ENCODE measurements at places on chromosomes 7 and 10.

- H3K36me3 ChIP-seq: no peaks in the 10 kb centered on the region
- H3K4me1 ChIP-seq: peaks cover 59% of the 10 kb centered on the region
- no peak overlapping the region for H3K27ac ChIP-seq
- no peak for DNase-seq
Observed at GRCh38 chr10:28327491-28327880, 24.6 kb upstream of the MPP7 start.

- H3K4me3 ChIP-seq: peak overlapping the region; percentile 41
- peak overlapping the region; percentile 82 for H3K27ac ChIP-seq
- peaks cover 84% of the 10 kb centered on the region for H3K4me1 ChIP-seq
- H3K36me3 ChIP-seq: peaks cover 68% of the 10 kb centered on the region
- no peak for DNase-seq
Observed at GRCh38 chr7:111103678-111104274, 12.8 kb downstream of the LRRN3 start.

DNA sequence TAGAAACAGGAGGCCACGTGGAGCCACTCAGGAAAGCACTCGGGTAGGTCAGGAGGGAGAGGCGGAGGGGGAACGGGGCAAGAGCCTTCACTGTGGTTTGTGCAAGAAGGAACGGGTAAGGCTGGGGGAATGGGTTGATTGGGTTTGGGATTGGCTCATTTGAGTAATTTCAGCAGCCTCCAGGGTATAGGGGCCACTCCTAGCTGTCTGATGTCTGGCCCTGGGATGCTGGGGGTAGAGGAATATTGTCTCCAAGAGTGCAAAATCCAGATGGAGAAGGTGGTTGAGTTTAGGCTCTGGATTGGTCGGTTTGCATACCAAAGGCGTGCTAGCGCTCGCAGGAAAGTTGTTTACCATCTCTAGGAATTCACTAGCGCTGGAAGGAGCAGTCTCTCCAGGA lies 47.2 kb downstream of the MYL10 start:
- H3K27me3 ChIP-seq: peaks cover 4% of the 10 kb centered on the region
- H3K27ac ChIP-seq: no peak overlapping the region
- H3K4me3 ChIP-seq: no peak overlapping the region

GRCh38 chr10:89303161-89303560 lies 1.3 kb downstream of the IFIT2 start:
- DNase-seq: no peak
- peak overlapping the region; percentile 85 for H3K4me3 ChIP-seq
- peaks cover 29% of the 10 kb centered on the region for H3K36me3 ChIP-seq
- H3K27ac ChIP-seq: peak overlapping the region; percentile 8
- H3K4me1 ChIP-seq: peaks cover 36% of the 10 kb centered on the region
- H3K27me3 ChIP-seq: no peaks in the 10 kb centered on the region

DNA sequence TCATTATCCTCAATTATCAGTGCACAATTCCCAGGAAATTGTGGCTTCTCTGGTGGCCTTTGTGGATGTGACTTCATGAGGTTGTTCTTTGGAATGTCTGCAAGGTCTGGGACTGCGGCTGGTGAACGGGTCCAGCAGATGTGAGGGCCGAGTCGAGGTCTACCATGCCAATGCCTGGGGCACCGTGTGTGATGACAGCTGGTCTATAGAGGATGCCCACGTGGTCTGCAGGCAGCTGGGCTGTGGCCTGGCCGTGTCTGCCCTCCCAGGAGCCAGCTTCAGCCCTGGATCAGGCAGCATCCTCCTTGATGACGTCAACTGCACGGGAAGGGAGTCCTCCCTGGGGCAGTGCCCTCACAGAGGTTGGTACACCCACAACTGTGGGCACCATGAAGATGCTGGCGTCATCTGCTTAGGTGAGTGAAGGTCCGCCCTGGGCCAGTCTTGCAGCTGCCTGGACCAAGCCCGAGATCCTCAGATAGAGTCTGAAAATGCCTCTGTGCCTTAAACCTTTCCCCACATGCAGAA lies 46.9 kb downstream of the CUZD1 start:
- H3K36me3 ChIP-seq: no peaks in the 10 kb centered on the region
- no peak overlapping the region for H3K27ac ChIP-seq
- no peak overlapping the region for H3K4me3 ChIP-seq
- H3K4me1 ChIP-seq: no peaks in the 10 kb centered on the region
- H3K27me3 ChIP-seq: peaks cover 5% of the 10 kb centered on the region

GRCh38 chr7:155791836-155792235 lies 20.4 kb downstream of the SHH start:
- H3K4me3 ChIP-seq: no peak overlapping the region
- peaks cover 4% of the 10 kb centered on the region for H3K4me1 ChIP-seq
- no peak for DNase-seq

DNA sequence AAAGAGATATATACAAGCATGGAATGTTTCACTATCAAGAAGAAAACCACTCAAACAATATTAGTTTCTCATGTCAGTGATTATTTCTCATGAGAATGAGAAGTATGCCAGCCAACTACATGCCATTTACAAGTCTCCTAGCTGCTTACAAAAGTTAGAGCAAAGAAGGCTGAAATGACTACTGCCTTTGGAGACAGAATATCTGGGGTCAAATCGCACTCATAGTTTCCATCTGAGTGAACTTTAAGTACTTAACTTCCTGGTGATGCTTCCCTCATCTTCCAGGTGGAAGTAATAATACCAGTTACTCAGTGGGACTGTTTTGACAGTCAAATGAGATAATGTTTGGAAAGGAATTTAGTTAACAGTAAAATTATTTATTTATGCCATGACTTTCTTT lies 42.0 kb upstream of the RHOBTB1 start:
- H3K27me3 ChIP-seq: peaks cover 4% of the 10 kb centered on the region
- H3K4me3 ChIP-seq: no peak overlapping the region
- no peak overlapping the region for H3K27ac ChIP-seq
- peaks cover 6% of the 10 kb centered on the region for H3K4me1 ChIP-seq

GRCh38 chr10:34286136-34286739 lies 528.9 kb downstream of the PARD3 start:
- peaks cover 10% of the 10 kb centered on the region for H3K4me1 ChIP-seq
- DNase-seq: no peak
- no peaks in the 10 kb centered on the region for H3K36me3 ChIP-seq
- H3K27ac ChIP-seq: no peak overlapping the region
- no peak overlapping the region for H3K4me3 ChIP-seq

GRCh38 chr7:143958781-143959180 lies 4.1 kb downstream of the OR2F1 start:
- H3K27ac ChIP-seq: no peak overlapping the region
- H3K4me3 ChIP-seq: no peak overlapping the region
- H3K4me1 ChIP-seq: no peaks in the 10 kb centered on the region
- no peak for DNase-seq
- H3K27me3 ChIP-seq: peaks cover 17% of the 10 kb centered on the region

GRCh38 chr10:88241501-88241900 lies 341.6 kb downstream of the RNLS start:
- no peak overlapping the region for H3K4me3 ChIP-seq
- H3K36me3 ChIP-seq: no peaks in the 10 kb centered on the region
- no peak overlapping the region for H3K27ac ChIP-seq
- peaks cover 3% of the 10 kb centered on the region for H3K27me3 ChIP-seq

- no peak for DNase-seq
- no peak overlapping the region for H3K27ac ChIP-seq
- H3K4me3 ChIP-seq: no peak overlapping the region
- peaks cover 14% of the 10 kb centered on the region for H3K4me1 ChIP-seq
- H3K27me3 ChIP-seq: no peaks in the 10 kb centered on the region
Observed at GRCh38 chr10:118835682-118836326, 81.0 kb upstream of the CACUL1 start.

DNA sequence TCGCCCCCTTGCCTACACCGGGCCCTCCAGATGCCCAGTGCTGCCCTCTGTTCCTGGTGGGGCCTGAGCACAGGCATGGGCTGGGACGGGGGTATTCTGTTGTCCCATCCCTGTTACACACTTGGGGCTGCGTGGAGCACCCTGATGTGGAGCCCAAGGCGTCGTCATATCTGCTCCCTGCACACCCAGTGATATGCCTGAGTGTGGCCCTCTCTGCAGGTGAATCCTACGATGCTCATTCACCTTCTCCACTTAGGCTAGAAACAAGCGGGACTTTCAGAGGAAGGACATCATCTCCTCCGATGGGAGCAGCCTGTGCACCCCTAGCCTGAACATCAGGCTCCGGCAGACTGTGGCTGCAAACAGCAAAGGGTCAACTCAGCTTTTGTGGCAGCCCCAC lies 91.0 kb upstream of the NPTX2 start:
- no peak for DNase-seq
- no peaks in the 10 kb centered on the region for H3K36me3 ChIP-seq
- H3K27ac ChIP-seq: no peak overlapping the region
- H3K4me1 ChIP-seq: no peaks in the 10 kb centered on the region
- H3K4me3 ChIP-seq: no peak overlapping the region
